Left lung (tissue), 14 donors: ENCODE measurements at places on chromosomes 13 and 19. TPM values are rescaled to one million over a fixed set of nuclear protein-coding genes. Genes with fewer than 3 reads are reported as not detected.

Gene PRR19
- polyA plus RNA-seq, result 1.8 TPM

Gene LILRB3
- polyA plus RNA-seq, result 2.7 TPM

GRCh38 chr19:39246951-39247669, 1.5 kb downstream of the IFNL4 start:
- DNase-seq, result no peak

DNA sequence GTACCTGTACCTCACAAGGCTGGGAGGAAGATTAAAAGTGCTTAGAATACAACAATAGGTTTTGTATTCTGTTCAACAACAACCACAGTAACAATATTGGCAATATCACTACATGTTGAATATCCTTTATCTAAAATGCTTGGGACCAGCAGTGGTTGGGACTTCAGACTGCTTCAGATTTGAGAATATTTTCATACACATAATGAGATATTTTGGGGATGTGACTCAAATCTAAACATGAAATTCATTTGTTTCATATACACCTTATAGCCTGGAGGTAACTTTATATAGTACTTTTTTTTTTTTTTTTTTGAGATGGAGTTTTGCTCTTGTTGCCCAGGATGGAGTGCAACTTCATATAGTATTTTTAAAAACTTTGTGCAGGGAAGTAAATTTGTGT, 73.9 kb downstream of the USP12 start:
- no peak for DNase-seq

GRCh38 chr13:48004201-48004600, 3.1 kb upstream of the SUCLA2 start:
- DNase-seq, result no peak

DNA sequence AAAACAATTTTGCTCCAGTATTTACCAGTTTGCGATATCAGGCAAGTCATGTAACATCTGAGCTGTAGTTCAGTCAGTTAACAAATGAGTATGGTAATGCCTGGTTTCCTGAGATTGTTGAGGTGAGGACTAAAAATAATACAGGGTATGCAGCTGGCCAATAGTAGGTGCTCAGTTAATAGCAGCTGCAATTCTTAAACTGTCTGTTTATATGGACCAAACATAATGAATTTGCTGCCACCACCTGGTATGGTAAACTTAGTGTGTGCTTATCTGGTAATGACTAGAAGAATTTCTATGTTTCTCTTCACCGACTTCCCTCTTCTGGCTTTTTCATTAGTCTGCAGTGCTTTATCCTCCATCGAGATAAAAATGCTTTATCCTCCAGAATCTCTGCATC, 9.1 kb downstream of the ZMYM2 start:
- no peak for DNase-seq
